ENCODE measurements at places on chromosomes 5 and 9.

DNA sequence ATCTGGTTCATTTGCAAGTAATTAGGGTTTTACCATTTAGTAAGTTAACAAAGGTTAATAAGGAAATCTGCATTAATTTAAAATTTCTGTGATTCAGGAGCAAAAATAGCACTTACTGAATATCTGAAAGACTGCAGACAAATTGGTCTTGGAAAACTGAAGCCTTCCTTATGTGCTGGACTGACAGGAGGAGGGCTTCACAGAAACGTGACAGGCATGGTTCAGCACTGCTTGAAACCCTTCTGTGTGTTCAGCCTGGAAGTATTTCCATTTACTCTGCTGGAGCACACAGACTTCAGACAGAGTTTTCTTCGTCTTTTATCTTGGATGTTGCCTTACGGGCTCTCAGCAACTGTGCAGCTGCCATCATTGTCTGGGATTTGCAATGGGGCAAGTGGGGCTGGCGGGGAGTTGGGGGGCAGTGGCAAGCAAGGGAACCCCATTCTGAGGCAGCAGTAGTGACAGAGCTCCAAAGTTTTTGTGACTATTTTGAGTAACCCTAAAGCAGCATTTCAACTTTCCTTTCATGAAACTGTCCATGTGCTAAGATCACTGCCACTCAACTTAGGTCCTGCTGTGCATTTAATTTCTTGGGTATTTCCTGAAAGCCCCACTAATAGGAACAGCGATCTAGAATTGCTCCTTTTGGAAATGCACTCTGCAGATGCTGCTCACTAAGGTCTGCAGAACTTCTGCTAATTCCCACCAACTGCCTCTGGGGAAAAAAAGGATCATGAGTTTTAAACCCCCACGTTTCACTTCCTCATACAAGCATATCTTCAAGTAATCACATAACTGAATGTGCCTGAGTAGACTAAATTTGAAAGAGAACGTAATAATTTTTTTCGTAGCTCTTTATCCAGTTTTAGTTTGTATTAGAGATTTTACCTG is 56.6 kb downstream of the KCNN2 start:
- no peak for DNase-seq

GRCh38 chr5:141521244-141521781 is 32.4 kb downstream of the PCDHGC5 start:
- DNase-seq: no peak

DNA sequence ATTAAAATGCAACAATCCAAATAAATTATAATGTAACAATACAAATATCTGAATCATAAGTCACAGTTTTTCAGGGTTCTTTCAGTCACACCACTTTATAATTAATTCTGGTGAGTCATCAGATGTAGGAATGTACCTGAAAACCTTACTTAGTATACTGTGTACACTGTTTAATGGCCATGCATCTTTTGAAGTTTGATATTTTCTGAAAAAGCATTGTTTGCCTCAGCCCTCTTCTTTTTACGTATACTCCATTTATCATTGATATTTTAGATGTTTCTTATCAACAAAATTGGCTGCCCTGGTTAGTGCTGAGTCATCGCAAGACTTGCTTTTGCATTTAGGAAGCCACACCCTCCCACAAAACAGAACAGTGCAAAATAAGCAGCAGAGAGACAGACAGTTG is 218.6 kb downstream of the PJA2 start:
- DNase-seq: no peak

GRCh38 chr9:97666907-97667686 is 30.0 kb downstream of the XPA start:
- DNase-seq: no peak

Measured in SHP77 treated with DMSO at 0.1 percent for 48 hours (cell line).